ENCODE measurements at places on chromosomes 6 and 20.

DNA sequence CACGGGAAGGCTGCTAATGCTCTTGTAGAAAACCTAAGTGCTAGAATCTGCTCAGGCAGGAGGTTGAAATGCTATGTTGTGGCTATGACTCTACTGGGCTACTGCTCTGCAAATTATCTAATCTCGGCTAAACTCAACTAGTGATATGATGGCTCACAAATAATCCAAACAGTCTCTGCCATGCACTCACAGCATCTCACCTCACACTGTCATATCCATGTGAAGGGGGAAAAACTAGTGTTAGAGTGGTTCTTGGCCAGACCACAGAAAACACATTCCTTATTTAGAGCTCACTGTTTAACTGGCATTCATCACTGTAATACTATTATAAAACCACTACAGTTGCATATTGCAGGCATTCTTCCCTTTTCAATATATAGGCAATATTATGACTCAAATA, 81.8 kb upstream of the DST start:
- DNase-seq, result peak; percentile 33

DNA sequence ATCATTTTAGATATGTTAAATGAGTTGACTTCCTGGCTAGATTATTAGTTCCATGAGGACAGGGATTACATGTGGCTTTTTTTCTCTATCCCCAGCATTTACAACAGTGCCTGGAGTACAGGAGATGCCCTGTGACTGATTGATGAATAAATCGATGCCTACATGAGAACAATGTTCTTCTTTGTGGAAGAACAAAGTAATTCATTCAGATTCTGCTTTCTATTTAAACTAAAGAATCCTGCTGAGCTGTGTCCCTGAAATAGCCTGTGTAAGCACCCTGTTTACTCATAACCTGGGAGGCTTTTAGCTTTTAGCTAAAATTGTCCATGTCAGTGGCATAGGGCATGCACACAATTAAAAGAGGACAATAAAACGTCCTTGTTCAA, 125.1 kb upstream of the BTBD3 start:
- no peak for DNase-seq

- DNase-seq, result no peak
These were observed 186.2 kb upstream of the TNFAIP3 start for GRCh38 chr6:137680705-137681346.

DNA sequence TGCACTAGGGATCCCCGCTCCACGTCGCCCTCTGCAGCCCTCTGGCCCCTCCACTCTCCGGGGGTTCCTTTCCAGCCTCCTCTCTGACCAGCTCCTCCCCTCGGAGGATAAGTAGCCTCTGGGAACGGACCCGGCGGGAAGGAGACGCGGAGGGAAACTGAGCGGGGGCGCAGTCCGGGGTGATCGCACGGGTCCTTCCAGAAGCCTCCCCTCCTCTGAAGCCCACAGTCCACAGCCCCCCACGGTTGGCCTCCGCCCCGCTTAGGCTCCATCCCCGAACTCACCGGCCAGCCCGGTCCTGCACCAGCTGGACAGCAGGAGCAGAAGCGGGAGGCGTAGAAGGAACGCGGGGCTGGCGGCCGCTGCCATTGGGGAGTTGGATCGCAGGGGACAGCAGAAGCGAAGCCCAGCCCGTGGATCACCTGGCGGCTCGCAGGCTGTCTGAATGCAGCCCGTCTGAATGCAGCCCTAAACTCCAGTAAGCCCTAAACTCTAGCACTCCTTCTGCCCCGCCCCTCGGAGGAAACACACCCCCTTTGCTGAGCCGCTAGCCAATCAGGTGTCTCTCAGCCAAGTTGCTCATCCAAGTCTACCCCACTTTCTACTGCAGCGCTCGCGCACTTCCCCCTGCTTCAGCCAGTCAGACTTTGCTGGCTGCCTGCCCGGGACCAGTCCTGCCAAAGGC, at the start of gene RAET1G:
RAET1G (minus strand) TSS at position 480 of the 685 bp plus-strand sequence; CDS start at position 369, 111 bp downstream.
- DNase-seq, result peak; percentile 93

- DNase-seq, result no peak
These were observed 161.7 kb downstream of the PAK5 start for GRCh38 chr20:9677100-9677623.

GRCh38 chr20:16351415-16351814, 221.8 kb downstream of the KIF16B start:
- no peak for DNase-seq

- no peak for DNase-seq
These were observed 34.3 kb downstream of the PRSS35 start for GRCh38 chr6:83546636-83547035.

DNA sequence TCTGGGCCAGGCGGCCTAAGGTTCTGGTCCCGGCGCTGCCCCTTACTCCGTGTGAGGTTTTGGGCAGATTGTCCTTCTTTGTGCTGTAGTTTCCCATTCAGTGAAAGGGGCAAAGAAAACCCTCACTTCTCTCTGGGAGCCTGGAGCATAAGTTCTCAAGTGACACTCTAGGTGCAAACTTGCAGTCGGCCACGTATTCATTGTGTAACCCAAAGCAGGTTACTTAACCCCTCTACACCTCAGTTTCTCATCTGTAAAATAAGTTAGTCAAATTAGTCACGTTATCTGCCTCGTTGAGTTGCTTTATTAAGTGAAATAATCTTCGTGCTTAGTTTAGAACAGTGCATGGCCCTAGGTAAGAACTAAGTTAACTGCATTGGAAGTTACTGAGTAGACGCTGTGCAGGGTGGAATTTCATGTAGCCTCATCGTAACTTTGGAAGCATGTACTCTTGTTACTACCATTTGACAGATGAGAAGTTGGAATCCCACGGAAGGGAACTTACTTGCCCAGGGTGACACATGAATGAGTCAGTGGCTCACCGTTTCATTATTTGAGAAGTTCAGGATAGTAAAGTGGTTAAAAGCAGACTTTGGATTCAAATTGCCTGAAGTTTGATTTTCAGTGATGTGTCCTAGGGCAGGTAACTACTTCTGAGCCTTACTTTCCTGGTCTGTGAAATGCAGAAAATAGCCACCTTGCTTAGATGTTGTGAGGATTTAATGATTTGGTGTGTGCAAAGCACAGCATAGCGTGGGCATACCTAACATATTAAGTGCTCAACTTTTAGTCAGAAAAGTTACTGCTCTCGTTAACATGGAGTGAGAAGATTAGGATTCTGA, 556 bp upstream of the MROH8 start:
- DNase-seq, result peak; percentile 36

DNA sequence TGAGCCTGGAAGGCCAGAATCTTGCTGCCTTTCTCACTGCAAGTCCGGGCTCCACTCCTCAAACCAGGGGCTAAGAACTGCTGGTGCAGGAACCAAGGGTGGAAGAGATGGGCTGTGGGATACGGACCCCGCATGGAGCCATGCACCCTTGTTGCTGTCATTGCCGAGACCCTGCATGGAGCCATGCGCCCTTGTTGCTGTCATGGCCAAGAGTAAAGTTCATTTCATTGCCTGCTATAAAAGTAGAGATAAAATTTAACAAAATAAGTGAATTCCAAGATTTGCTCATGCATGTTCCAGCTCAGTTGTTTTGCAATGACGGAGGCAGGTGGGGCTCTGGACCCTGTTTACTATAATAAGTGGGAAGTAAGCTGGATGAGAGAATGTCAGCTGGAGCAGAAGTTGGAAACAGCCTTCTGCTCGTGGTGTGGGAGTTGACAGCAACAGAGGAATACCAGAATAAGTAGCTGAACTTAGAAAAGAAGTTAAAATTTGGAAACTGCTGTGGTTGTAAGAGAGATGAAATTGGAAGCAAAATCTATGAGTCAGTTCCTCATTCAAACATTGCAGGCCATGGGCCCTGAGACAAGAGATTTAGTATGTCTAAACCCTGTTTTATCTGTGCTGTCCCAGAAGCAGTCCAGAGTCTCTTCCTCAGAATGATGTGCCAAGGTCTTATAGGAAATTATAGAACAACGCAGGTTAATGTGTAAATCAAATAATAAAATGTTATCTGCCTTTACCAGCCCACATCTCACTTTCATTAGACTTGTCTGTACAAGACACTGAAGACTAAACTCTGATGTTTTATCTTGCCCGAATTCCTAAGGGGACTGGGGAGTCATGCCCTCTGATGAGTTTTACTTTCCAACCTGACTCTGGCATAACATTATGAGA, 15.8 kb upstream of the THBS2 start:
- DNase-seq, result no peak

GRCh38 chr6:36752886-36753506, 55.4 kb downstream of the RAB44 start:
- DNase-seq, result no peak

GRCh38 chr6:101393829-101394251, 332 bp downstream of the GRIK2 start:
- DNase-seq, result no peak

DNA sequence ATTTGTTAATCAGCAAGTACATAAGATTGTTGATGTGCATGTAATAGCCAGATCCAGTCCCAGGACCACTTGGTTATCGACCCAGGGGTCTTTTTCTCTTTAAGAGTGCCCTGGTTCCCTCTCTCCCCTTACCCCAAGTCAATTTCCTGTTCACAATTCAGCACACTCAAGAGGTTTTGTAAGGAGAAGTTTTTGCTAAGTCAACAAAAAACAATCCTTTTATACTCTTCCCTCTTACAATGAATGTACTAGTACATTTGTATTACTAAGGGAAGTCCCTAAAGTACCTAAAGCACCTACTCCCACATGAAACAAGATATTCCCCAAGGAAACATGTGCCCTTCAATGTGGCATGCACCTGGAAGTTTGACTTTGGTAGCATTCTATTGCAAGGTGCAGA, 1.6 kb upstream of the NT5DC1 start:
- no peak for DNase-seq

GRCh38 chr6:56040889-56041301, 165.5 kb upstream of the BMP5 start:
- no peak for DNase-seq

DNA sequence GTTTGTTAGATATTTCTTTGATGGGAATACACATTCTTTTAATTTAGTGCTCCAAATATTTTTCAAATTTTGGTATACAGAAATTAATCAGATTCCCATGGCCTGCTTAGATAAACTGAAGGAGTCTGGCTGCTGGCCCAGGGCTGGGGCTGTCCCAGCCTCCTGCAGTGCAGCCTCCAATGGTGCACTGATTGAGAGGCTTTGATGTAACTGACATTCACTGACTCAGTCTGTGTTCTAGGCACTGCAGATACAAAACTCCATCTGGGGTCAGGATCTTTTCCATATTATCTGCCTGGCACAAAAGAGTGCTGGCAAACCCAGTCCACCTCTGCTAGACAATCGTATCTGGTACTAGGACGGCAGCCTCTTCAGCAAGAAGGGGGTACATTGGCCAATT, 64.8 kb downstream of the GRIK2 start:
- peak; percentile 32 for DNase-seq

- no peak for DNase-seq
These were observed 117.7 kb upstream of the BACH2 start for GRCh38 chr6:90414352-90414751.

GRCh38 chr6:138188278-138188941, 26.7 kb downstream of the ARFGEF3 start:
- no peak for DNase-seq

- no peak for DNase-seq
These were observed 6.4 kb downstream of the OLIG3 start for GRCh38 chr6:137487869-137488149.

DNA sequence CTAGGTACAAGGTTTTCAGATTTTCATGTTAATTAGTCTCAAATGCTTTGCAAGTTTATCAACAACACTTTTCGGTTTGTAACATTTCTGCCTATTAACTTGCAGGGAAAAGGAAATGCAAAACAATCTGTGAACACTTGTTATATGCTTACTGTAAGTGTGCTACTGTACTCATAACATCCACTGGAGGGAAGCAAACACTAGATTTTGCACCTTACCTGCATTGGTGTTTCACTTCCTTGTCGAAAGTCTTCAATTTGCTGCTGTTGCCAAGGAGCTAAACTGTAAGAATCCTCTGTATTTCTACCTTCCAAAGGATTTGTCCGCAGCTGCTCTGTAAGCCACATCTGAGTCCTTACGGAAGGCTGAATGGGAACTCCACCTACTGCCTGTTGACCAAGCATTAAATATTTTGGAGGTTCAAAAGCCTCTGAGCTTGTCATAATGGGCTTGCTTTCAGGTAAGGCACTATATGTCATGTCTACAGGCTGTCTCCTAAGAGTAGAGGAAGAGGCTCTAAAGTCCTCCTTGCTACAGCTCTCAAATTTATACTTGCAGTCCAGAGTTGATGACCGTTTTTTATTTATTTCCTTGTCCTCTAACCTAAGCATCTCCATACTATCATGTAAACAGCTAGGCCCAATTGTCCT, 17.3 kb downstream of the PLN start:
- DNase-seq, result no peak

GRCh38 chr6:42239333-42239732, 21.7 kb upstream of the MRPS10 start:
- DNase-seq, result peak; percentile 20

DNA sequence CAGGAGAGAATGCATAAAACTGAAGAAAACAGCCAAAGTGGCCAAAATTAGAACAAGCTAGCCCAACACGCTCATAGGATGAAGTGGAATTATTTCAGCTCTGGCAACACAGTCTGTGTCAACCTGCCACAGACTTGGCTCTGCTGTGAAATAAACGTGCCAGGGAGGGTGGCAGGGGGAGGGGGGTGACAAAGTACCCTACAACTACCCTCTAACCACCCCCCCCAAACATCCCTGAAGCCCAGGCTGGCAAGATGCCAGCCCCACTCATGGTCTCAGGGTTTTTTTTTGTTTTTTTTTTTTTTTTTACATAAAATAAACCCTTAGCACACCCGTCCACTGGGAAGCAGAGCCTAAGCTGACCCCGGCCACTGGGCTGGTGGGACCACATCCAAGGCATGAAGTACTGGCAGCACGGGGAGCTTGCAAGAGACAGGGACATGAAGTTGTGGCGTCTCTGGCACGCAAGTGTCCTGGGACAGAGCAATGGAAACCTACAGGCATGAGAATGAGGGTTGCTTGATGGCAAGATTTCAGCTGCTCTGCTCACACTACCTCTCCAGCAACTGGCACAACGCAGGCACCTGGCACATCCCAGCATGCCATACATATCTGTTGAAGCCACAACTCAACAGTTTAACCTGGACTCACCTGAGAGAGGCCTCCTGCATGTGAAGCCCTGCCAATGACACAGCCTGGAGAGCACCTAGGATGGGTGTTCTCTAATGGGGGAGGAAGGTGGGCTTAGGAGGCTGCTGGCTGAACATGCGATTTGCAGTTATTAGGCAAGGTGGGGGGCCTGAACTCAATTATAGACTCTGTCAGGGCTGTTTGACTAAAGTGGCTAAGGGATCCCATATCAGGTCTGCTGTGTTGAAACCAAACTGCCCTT, 76.4 kb downstream of the TRAM2 start:
- DNase-seq, result peak; percentile 49

- no peak for DNase-seq
These were observed 210.4 kb downstream of the TAF4 start for GRCh38 chr20:61855286-61855685.
